ENCODE measurements at places on chromosomes 7 and 10.

GRCh38 chr7:5214236-5214635 is 24.2 kb downstream of the WIPI2 start:
- no peak for DNase-seq

DNA sequence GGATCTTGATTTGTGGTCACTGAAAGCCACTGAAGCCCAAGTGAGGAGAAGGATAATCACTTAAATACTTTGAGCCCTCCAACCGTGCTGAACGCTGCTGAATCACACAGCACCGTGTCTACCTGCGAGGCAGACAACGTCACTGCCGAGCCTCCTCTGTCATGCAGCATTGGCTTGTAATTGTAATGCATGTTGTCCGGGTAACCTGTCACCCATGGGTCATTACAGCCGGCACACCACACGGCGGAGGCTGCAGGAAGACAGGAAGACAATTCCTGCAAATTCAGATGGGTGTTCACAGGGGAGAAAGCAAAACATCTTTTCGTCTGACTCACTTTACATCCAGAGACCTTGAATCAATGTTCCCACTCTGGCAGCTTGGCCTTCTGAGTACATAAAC is 546.1 kb upstream of the FOXK1 start:
- no peak for DNase-seq

DNA sequence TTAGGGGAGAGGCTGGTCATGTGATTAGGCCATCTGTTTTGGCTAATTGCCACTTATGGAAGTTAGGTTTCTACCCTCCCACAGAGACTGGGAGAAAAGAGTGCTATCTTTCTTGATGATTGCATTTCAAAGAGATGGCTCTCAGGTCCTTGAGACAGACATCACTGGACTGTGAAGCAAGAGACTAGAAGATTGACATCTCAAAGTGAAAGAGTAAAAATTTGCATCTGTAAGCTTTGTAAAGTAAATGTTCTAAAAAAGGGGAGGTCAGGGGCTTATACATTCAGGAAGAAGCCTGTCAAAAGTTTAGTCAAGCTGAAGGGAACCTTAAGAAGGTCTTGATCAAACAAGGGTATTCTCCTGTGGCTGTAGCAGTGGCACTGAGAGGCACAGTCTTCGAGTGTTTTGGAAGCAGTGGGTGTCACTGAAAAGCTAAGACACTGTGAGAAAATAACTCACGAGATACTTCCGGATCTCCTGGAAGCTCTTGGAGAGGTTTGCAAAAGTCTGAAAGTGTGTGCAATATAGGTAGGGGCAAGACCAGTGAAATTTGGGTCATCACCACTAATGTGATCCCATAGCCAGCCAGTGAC is 342.1 kb downstream of the PHF14 start:
- no peak for DNase-seq

- DNase-seq, result no peak
Observed at GRCh38 chr10:130027716-130028464, 63.8 kb upstream of the EBF3 start.

DNA sequence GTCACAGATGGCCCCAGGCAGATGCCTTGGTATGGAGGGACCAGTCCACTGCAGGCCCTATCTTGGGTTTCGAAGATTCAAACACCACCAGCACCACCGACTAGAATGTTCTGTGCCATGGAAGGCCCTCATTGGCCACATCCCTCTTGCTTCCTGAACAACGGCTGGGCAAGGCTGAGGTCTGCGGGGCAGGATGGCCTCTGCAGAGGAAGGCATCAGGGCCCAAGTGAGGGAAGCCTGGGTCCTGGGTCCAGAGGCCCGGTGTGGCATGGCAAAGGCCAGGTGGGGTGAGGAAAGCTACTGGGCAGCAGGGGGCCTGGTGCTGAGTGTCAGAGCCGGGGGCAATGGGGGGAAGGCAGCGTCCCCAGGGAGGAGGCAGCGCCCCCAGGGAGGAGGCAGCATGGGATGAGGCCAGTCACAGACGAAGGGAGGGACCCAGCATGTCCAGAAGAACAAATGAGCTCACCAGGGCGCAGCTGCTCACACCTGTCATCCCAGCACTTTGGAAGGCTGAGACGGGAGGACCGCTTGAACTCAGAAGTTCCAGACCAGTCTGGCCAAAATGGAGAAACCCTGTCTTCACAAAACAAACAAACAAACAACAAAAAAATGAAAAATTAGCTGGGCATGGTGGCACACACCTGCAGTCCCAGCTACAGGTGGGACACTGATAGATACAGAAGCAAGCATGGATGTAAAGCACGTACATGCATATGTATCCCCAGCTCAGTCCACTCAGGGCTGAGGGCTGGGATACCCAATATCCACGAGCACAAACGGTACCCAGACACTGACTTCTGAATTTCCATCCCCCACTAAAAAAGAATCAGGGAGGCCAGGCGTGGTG is 64.4 kb downstream of the PROSER2 start:
- DNase-seq, result no peak

- DNase-seq, result peak; percentile 14
Observed at GRCh38 chr7:21903020-21903786, 42.5 kb downstream of the CDCA7L start.

- DNase-seq, result no peak
Observed at GRCh38 chr7:28996836-28997235, 38.7 kb upstream of the TRIL start.

DNA sequence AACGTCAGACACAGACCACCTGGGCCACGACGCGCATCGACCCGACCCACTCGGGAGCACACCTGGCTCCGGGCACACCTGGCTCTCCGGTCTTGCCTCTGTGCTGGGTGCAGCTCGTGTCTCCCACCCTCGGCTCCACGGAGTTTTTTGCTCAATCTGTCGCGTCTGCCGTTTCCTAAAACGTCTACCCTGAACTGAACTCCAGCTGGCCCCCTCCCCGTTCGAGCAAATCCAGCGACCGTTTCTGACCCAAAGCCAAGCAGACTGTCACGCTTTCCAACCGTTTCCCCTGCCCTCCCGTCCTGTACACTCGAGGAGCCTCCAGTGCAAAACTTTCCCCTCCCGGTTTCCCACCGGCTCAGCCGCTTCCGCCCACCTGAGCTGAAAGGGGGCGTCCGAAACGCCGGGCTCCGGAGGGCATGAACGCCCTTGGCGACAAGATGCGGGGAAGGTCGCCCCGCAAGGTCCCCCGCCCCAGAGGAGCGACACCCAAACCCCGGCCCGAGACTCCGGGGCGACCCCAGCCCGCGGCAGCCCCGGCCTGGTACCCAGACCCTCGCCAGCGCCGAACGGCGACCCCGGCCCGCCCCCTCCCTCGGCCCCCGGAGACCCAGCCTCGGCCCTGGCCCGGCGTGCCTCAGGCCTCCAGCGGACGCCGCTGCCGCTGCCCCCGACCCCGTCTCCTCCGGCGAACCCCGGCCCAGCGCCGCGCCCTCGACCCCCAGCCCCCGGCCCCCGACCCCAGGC is 557 bp downstream of the CYTH3 start:
- no peak for DNase-seq

DNA sequence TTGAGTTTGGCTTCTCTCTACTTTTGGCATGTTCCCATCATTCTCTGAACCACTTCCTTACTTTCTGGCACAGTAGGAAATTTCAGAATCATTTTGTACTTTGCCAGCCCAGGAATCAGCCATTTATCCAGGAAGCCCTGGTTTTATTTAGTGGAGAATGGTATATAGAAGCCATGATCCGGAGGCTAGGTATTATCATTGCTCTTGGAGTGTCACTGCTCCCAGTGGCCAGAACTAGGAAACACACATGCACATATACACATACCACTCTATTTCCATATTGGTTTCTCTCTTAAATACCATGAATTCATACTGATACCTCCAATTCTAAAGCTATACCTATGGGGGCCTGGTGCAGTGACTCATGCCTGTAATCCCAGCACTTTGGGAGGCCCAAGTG is 36.3 kb downstream of the SUFU start:
- no peak for DNase-seq

- DNase-seq, result no peak
Observed at GRCh38 chr7:116162254-116162653, 48.1 kb upstream of the TES start.

DNA sequence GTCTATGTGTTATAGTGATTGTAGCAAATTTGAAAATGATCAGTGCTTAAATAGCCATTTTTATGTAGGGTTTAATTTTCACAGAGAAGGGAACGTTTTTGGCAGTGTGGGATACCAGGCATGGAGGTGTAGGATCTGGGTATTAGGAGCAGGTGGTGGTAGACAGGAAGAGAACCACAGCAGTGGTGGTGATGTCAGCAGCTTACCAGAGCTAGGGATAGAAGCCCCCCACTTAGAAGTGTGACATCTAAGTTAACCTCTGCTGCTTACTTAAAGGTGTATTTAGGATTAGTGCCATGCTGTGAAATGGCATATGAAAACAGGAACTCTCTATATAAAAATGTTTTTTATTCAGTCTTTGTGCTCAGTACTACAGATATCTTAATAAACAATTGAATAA is 73.8 kb downstream of the CREM start:
- no peak for DNase-seq

- no peak for DNase-seq
Observed at GRCh38 chr7:65979583-65980477, 2.2 kb downstream of the GUSB start.

GRCh38 chr10:7202793-7203355 is 208.0 kb downstream of the SFMBT2 start:
- DNase-seq, result no peak

DNA sequence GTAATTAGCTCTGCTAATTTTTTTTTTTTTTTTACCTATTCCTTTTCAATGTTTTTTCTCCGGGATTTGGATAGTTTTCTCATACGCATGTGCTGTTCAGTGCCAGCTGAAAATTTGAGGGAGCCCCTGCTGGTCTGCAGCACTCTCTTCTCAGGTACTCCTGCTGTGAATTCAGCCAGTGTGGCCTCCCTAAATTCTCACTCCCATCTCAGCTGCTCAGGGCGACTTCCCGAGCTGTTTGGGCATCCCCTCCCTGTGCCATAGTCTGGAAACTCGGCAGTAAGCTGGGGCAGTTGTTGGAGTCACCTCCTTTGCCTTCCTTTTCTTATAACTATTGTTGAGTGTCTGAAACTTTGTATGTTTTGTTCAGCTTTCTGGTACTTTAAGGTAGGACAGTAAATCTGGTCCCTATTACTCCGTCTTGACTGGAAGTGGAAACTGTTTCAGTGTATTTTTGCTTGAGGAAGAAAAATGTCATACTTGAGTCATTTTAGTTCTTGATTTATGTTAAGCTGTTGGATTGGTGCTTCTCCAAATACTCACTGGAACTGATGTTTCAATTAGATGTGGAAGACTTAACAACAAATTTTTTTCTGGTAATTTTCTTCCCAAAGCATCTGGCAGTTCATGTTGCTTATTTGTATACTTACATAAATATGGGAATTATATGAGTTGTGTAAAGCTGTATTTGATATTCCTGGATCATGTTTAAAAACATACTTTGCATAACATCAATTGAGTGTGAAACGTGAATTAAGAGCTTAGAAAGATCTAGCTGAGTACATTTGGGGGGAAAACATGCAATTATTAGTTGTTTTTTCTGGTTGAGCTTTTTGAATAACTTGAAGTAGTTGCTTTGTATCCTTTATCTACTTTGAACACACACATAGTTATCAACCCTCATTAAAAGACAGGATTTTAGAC is 33.7 kb downstream of the MINPP1 start:
- no peak for DNase-seq

GRCh38 chr7:110373416-110373815 is 717.5 kb upstream of the LRRN3 start:
- no peak for DNase-seq

GRCh38 chr7:66164356-66164755 is 40.8 kb upstream of the TPST1 start:
- DNase-seq, result no peak

DNA sequence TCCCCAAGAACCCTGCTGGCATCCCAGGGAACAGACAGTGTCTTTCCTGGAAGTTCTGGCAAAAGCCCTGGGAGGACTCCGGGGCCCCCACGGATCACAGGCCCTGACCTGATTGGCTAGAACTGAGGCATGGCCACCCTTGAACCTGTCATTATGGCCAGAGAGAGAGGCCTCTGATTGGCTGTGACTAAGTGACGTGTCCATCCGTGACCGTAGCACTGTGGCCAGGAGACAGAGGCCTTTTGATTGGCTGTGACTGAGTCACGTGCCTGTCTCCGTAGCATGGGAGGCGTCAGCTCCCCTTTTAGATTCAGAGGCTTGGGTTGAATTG is 163.8 kb downstream of the RGS10 start:
- DNase-seq, result no peak

DNA sequence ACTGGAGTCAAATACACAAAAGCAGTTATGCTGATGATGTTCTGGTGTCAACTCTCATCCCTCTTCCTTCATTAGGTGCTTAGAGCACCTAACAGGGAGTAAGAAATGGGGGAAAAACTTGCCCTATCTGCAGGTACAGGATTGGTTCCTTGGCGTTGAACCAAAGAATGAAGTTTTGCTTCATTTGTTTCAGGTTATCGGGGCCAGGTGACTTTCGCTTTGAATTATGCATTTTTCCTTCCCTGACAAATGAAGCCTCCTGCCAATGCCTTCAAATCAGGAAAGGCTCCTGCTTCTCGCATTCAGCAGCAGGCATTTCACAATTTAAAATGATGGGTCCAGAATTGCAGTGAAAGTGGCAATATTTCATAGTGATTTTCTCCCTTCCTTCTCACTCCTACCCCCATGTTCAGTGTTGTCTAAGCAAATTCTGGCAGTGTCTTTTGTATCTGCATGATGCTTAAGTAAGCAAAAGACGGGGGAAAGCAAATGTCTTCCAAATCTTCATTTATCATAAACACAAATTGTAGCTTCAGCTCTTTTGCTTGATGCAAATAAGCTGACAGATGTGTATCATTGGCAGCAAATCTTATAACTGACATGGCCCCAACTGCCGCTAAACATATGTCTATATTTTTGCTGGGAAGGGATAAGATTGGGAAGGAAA is 29.4 kb downstream of the DNAJB9 start:
- DNase-seq, result no peak

DNA sequence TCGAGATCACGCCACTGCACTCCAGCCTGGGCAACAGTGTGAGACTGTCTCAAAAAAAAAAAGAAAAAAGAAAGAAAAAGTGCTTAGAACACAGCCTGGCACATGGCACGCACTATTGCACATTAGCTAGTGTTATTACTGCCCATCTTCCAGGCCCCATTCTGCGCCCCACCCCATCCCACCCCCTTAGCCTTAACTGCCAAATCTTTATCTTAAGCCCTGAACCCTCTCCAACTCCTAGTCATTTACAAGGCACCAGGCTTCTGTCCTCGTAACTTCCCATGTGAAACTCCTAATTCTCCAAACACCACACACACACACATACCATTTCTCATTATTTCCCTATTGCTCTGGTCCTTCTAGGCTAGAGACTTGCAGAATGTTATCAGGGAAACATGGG is 4.8 kb downstream of the FRAT2 start:
- DNase-seq, result no peak

Data from fibroblast of skin of left quadriceps (primary cell).